ENCODE measurements at places on chromosomes 11 and 22.

GRCh38 chr11:125270711-125271110 is 106.2 kb downstream of the PKNOX2 start:
- DNase-seq, result no peak

DNA sequence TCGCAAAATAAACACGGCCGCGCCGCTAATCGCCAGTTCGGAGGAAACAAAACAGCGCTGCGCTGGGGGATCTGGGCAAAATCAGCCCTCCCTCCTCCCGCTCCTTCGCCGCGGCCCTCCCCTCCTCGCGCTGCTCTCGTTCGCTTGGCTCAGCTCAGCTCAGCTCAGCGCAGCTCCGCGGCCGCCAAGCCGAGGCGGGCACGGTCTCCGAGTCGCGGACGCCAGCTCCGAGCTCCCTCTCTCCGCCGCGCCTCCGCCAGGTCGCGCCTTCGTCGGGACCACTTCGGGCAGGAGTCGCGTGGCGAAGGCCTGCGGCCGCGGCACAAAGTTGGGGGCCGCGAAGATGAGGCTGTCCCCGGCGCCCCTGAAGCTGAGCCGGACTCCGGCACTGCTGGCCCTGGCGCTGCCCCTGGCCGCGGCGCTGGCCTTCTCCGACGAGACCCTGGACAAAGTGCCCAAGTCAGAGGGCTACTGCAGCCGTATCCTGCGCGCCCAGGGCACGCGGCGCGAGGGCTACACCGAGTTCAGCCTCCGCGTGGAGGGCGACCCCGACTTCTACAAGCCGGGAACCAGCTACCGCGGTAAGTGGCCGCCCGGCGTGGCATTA is at the start of gene SPON1:
Gene SPON1, plus strand, starts transcription at position 162 of the 607 bp plus-strand sequence. Its CDS starts 182 bp downstream, at position 344.
- DNase-seq, result no peak

DNA sequence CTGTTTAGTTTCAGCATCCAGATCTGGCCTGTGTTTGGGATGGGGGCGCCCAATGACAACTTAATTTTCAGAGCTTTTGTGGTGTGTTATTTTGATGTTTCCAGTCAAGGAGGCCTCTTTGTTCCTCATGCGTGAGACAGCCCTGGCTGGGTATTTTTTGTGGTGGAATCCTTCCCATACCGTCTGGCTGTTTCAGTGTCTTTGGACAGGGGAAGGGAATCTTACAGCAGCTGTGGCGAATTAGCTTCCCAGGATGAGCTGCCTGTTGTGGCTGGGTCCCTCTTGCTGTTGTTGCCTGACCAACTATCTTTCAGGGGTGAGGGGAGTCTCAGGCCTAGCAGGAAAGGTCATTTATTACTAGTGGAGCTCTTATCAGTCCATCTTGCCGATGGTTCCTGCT is 138.8 kb downstream of the ARHGAP20 start:
- DNase-seq, result no peak

DNA sequence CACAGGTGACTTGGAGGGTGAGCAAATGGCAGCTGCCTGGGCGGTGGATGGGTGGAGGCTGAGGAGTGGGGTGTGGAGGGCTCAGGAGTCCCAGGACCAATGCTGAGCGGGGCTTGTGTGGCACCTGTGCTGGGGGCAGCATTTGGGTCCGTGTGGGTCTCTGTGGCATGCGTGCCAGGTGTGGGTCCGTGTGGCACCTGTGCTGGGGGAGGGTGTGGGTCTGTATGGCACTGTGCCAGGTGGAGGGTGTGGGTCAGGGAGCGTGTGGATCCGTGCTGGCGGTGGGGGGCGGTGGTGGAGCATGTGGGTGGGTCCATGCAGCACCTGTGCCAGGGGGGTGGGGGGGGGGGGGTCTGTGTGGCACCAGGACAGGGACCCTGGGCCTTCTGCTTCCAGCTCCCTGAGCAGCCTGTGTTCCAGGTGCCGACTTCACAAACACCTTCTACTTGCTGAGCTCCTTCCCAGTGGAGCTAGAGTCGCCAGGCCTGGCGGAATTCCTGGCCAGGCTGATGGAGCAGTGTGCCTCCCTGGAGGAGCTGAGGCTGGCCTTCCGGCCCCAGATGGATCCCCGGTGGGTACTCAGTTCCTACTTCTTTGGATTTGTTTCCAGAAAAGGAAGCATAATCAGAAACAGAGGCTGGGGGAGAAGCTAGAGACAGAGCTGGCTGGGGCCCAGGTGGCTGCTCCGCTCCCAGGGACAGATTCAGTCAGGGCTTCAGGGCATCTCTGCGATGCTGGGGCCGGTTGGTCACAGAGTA is 14.7 kb downstream of the SELENOO start:
- DNase-seq, result no peak

GRCh38 chr11:115678942-115679341 is 174.7 kb upstream of the CADM1 start:
- DNase-seq, result no peak

Measured in esophagus squamous epithelium (tissue), 5 donors.